Hair follicle dermal papilla cell (primary cell): ENCODE measurements at places on chromosomes 16 and 17. TPM values are rescaled to one million over a fixed set of nuclear protein-coding genes. Genes with fewer than 3 reads are reported as not detected.

The AIPL1 gene
- total RNA-seq, result under 0.01 TPM in 1 of 2 replicates, not detected in the other

The KRTAP4-7 gene
- not detected in 2 replicates for total RNA-seq

The PRM1 gene
- not detected in 2 replicates for total RNA-seq

The PKMYT1 gene
- 1.9 and 2.2 TPM in 2 replicates for total RNA-seq

The SPATA32 gene
- total RNA-seq, result not detected in 2 replicates

The ABCA8 gene
- total RNA-seq, result 0.49 and 1.3 TPM in 2 replicates

The TSNAXIP1 gene
- total RNA-seq, result 0.49 and 1.3 TPM in 2 replicates

The STAT5A gene
- total RNA-seq, result 37.8 and 55.3 TPM in 2 replicates

The SLC5A2 gene
- total RNA-seq, result not detected in 2 replicates

The KIF2B gene
- not detected in 2 replicates for total RNA-seq

The CCT6B gene
- total RNA-seq, result 3.0 and 3.2 TPM in 2 replicates

The CYBA gene
- 112 and 228 TPM in 2 replicates for total RNA-seq

The HOXB9 gene
- total RNA-seq, result not detected in 2 replicates

The CACNB1 gene
- 14.0 and 15.5 TPM in 2 replicates for total RNA-seq

The SNRNP25 gene
- total RNA-seq, result 9.0 and 9.6 TPM in 2 replicates

The CLEC18C gene
- not detected in 2 replicates for total RNA-seq
